RWPE1 (cell line): ENCODE measurements at places on chromosomes 11 and 22.

- peak; percentile 52 for DNase-seq
These were observed 4.7 kb downstream of the MPEG1 start for GRCh38 chr11:59207988-59208451.

DNA sequence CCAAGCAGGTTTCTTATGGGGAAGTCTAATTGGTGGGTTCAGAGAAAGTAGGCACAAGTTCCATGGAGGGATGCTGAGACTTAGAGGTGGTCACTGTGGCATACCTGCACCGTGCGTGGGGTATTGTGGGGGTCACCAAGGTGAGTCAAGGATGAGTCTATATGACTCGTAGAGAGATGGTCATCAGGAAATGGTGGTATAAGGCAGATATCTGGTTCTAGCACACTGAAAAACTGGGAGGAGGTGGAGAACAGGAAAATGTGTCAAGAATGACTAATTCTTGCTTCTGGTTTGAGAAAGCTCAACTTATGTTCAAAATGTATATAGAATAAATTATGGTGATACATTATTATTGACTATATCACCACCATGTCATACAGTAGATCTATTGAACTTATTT is 258.1 kb downstream of the RAB38 start:
- DNase-seq = no peak

- peak; percentile 90 for DNase-seq
These were observed 24.7 kb upstream of the SLC22A12 start for GRCh38 chr11:64566042-64566914.

DNA sequence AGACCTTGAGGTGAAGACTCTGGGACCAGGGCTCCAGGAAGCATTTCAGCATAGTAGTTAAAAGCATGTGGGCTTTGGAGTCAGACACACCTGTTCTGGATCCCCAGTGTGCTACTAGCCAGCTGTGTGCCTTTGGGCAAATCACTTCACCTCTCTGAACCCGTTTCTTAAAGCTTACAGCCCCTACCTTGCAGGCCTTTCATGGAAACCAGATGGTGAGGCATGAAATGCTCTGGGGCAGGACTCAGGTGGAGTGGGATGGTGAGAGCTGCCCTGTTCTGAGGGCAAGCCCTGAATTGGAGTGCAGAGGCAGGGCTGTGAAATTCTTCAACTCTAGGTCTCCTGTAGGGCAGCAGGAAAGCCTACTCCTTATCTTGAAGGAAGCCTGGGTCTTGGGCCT is 10.5 kb downstream of the UCP2 start:
- no peak for DNase-seq

DNA sequence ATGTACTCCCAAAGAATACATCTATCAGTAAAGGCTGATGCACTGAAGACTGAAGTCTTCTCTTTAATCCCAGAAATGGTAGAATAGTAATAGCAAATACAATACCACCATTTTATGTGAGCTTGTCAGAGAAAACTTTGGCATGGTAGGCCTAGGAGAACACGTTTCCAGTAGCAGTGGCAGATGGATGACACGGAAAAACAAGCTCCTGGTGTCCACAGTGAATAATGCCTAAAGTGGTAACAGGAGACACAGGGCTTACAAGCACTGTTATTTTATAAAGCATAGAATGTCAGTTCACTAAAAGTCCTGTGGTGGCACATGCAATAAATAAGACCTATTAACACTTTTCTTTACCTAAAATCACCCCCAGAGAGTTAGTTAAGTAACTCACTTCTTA is 277.6 kb downstream of the TTC28 start:
- DNase-seq = no peak

DNA sequence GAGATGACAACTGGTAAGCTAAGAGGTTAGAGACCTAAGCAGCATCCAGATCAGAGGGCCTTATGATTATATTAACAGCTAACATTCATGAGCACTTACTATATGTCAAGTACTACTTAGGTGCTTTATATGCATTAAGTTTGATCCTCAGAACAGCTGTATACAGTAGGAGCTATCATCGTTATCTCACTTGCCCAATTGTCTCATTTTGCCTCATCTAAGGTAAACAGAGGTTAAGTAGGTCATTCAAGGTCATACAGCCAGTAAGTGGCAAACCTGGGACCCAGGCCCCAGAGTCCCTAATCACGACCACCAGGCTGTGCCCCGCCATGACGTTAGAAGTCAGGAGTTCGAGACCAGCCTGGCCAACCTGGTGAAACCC is 4.6 kb upstream of the POLR3H start:
- DNase-seq = no peak

GRCh38 chr11:46363031-46363407 is 15.8 kb downstream of the DGKZ start:
- peak; percentile 63 for DNase-seq

GRCh38 chr11:2092464-2092910 is 46.7 kb downstream of the IGF2 start:
- DNase-seq = no peak

DNA sequence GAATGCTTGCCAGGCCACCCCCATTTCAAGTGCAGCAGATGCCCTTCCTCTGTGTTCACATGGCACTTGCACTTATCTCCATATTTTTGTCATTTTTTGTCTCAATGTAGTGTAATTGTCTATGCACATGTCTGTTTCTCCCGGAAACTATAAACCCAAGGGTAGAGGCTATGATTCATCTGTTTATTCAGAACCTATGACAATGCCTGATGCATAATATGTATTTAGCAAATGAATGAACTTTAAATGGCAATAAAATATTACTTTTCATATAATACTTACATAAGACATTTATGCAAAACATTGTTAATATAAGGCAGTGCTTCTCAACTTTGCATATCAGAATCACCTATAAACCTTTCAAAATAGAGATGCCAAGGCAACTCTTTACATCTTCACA is 6.7 kb downstream of the PAK1 start:
- no peak for DNase-seq

- DNase-seq = peak; percentile 64
These were observed 12.8 kb downstream of the AQP11 start for GRCh38 chr11:77602381-77603088.

DNA sequence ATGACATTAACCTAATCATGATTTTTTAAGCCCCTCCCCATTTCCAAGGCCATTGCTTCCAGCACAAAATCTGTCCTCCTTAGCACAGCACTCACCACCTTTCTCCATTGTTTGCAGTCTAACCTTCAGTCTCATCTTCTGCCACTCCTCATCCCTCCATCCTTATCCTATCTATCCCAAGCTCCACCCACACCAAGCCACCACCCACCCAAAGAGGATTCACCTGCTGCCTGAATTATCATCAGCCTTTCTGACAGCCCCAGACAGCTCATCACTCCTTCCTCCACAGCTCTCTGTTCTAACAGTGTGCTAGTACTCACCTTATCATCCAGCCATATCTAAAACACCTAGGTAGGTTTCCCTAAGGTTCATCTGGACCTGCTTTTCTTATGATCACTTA is 20.7 kb upstream of the SMCO4 start:
- DNase-seq = no peak

- DNase-seq = no peak
These were observed 68.5 kb upstream of the PITPNB start for GRCh38 chr22:27987557-27987956.

DNA sequence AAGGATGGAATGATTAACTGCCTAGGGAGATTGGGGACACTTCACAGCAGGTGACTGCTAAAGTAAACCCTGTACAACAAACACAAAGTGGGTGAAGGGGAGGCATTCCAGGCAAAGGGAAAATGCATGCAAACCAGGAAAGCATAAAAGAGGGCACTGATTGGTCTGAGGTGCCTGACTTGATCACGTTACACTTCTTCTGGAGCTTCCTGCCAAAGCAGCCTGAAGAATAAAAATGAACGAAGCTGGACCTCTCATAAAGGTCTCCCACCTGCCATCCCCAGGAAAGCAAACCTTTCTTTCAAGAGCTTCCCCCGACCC is 46.7 kb upstream of the SCUBE2 start:
- DNase-seq = no peak

DNA sequence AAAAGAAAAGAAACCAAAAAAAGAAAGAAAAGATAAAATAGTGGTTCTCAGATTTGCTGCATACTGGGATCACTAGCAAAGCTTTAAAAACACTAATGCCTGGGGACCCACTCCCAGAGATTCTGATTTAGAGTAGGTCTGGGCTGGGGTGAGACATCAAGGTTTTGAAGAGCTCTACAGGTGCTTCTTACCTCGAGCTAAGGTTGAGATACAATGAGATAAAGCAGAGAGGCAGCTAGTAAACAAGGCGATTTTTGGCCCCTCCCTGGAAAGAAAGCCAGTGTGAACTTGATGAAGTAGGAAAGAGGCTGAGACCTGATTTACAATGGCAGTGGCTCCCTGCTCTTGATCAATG is 327.6 kb upstream of the CCDC90B start:
- no peak for DNase-seq

- DNase-seq = no peak
These were observed 13.9 kb downstream of the NEAT1 start for GRCh38 chr11:65436412-65437032.

DNA sequence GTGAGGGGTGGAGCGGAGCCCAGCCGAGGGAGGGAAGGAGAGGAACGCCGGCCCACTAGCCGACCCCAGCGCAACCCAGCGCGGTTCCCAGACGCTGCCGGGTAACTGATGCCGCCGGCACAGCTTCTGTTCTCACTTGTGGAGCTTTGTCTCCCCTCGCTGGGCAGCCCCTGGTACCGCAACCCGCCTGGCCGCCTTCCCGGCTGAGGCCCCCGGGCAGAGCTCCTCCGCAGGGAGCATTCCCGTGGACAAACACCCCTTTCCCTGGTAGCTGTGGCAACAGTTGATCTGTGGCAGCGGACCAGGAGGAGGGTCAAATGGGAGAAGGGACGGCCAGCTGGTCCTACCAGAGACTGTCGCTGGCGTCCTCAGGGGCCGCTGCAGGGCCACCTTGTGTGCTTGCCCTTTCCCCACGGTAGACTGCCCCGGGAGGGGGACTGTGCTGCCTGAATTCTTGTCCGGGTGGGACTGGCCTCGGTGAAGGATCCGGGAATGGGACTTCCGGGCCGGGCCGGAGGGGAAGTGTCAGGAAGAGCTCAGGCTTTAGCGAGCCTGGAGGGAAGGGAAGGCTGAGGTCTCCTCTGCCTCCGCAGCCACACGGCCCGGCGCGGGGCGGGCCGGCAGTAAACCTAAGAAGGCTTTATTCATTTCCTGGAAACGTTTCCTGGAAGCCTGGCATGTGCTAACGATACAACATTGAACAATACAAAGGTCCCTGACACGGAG is 468.0 kb downstream of the OPCML start:
- no peak for DNase-seq

- no peak for DNase-seq
These were observed 816.9 kb upstream of the CCDC90B start for GRCh38 chr11:84103096-84103495.
